ENCODE measurements at places on chromosomes 4 and X.

DNA sequence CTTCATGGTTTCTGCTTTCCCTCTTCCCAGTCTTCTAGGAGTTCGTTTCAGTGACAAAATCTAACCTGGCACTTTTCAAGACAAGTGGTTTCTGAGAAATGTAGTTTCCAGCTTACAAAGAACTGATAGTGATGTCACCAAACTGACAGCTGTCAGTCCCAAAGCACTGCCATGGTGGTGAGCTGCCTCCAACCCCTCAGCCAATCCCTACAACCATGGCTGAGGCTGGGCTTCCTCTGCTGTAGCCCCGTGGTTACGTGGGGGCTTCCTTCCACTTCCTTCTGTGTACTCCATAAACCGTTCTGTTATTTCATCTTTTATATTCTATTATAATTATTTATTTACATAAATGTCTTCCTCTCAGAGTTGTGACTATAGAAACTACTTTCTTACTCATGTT lies 198.6 kb upstream of the AGA start:
- DNase-seq, result no peak

GRCh38 chr4:20370274-20370673 lies 118.6 kb downstream of the SLIT2 start:
- no peak for DNase-seq

- no peak for DNase-seq
These were observed 12.1 kb upstream of the SLAIN2 start for GRCh38 chr4:48329193-48329592.

- DNase-seq, result no peak
These were observed 99.0 kb downstream of the AREG start for GRCh38 chr4:74543983-74544382.

DNA sequence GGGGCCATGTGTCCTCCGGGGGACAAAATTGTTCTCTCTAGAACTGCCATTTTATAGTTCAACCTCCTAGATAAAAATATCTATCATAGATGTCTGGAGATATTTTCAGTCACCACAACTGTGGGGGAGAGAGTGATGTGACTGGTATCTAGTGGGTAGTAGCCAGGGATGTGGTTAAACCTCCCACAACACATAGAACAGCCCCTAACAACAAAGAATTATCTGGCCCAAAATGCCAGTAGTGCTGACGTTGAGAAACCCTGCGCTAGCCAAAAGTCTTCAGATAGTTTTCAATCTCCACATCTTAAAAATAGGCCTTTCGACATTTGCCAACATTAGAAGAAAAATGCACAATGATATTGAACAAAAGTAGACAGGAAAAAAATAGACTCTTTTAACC lies 19.0 kb upstream of the SUPT20HL2 start:
- peak; percentile 29 for DNase-seq

- DNase-seq, result no peak
These were observed 47.5 kb upstream of the SPANXN4 start for GRCh38 chrX:142978130-142978684.

DNA sequence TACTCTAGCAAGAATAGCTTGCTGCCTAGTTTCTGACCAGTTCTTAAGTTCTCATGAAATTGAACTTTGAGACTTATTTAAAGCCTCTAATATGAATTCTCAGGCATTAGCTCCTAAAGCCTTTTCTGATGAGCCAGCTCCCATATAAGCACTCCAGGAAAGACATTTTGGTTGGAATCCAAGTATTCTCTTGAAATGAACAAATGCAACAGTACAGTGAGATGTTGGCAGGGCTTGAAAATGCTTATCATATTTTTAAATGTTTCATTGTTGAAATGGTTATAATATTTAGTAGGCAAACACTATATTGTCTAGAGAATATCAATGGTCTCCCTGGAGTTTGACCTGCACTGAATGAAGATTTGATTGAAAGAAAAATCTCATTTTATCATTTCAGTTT lies 240.3 kb downstream of the ANK2 start:
- no peak for DNase-seq

GRCh38 chrX:95703696-95704095 lies 980.9 kb upstream of the DIAPH2 start:
- no peak for DNase-seq

GRCh38 chrX:23493941-23494374 lies 159.3 kb downstream of the PTCHD1 start:
- DNase-seq, result peak; percentile 54

- DNase-seq, result no peak
These were observed 74.7 kb downstream of the FAM47B start for GRCh38 chrX:35017284-35017683.

GRCh38 chrX:16123222-16123786 lies at the start of gene GRPR:
Gene GRPR (plus strand): TSS chrX:16123565. CDS start chrX:16123954, 389 bp downstream.
- peak; percentile 83 for DNase-seq

DNA sequence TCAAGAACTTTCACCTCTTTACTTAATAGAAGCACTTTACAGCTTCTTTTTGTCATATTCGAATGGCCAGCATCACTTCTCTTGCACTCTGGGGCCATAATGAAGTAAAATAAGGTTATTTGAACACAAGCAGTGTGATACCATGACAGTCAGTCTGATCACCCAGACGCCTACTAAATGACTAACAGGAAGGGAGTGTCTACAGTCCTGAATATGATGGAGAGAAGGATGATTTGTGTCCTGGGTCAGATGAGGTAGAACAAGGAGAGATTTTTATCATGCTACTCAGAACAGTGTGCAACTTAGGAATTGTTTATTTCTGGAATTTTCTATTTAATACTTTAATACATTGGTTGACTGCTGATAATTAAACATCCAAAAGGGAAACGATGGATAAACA lies 284.2 kb upstream of the F9 start:
- no peak for DNase-seq

GRCh38 chr4:90443231-90443630 lies 316.0 kb downstream of the CCSER1 start:
- no peak for DNase-seq

GRCh38 chrX:151929126-151929525 lies 16.4 kb downstream of the MAGEA4 start:
- no peak for DNase-seq

DNA sequence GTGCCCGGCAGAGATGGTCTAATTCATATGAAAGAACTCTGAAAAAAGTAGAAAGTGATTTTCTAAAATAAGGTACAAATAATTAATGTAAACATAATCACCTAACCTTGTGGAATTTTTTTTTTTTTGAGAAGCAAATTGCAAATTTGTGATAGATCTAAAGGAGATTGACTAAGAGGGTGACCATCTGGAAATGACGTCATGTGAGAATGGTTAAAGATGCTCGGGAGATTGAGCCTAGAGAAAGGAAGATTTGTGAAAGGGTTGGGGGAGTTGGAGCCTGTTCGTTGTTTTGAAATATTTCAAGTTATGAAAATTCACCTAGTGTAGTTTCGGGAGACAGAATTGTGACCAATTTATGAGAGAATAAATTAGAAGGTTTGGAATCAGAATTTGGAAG lies 115.7 kb upstream of the ANK2 start:
- no peak for DNase-seq

DNA sequence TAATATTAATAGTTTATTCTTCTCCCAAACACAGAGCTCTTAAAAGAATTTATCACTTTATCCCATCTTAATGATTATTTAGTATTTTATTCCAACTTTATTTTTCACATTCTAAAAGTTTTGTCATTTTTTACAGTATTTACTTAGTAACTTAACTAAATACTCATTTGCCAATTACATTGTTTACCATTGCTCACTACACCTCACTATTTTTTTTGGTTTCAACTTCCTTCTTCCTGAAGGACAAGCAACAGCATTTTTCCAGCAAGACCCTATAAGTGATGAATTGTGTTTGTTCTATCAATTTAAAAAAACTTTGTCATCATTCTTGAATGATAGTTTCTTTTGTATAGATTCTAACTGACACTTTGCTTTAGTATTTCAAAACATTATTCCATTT lies 19.4 kb upstream of the SRD5A3 start:
- no peak for DNase-seq

DNA sequence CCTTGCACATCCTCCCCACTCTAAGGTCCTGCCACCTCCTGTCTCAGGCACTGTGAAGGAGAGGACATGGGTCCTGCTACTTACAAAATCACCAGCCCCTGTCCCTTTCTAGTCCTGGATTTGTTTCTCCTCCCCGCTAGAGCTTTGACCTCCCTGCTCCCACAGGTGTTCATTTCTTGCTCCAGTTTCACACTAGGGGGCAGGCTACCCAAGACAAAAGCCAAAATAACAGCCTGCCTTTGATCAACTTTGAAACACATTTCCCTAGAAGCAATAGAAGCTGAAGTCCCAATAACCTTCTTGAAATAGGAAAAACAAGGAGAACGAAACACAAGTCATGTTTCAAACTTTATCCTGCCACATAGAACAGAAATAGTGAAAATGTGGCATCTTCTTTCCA lies 164.4 kb downstream of the QDPR start:
- peak; percentile 47 for DNase-seq

- DNase-seq, result no peak
These were observed 938.3 kb downstream of the RAB28 start for GRCh38 chr4:12545812-12546211.

DNA sequence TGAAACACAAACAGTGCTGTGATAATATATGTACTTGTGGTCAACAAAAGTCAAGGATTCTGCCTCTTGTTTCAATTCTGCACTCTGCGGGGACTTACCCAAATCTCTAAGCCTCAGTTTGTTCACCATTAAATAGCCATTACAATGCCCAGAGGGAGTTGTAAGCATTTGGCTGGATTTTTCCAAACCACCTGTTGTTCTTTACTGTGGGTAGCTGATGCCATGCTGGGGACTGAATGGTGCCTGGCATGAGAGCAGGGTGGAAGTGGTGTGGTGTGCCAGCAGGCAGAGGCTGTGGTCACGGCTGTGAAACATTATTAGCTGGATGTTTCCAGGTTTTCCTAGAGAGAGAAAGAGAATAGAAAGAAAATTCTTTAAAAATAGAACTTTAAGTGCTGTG lies 60.7 kb upstream of the PAK3 start:
- DNase-seq, result no peak

- no peak for DNase-seq
These were observed 75.7 kb downstream of the GPR82 start for GRCh38 chrX:41799661-41800060.

DNA sequence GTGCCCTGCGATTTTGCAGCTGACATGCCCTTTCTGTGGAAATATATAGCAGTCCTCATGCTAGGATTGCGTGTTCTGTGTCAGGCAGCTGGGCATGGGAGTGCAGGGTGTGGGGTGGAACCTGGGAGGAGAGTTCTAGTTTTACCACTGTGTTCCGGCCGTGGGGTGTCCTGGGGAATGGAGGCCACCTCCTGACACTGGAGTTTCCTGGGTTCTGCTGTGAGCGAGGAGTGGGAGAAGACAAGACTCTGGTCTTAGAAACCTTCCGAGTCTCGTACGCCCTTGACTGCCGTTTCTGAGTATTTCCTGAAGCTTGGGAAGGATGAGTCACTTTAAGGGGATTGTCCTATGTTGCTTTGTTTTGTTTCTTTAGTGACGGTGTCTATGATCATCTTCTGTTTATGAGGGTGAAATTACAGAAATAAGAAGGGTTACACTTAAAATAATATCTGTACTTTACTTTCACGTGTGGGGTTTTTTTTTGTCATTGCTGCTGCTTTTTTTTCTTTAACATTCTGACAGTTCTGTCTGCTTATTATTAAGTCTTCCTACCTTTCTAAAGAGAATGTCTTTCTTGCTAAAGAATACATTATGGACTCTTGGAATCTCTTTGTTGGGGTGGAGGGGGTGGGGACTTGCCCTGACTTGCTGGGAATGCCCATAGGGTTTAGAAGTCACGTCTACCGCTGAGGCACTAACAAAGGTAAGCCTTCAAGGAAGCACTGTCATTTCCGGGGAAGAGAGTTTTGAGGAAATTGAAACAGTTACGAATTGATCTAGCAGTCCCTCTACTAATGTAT lies 19.1 kb downstream of the CD99 start:
- peak; percentile 59 for DNase-seq

DNA sequence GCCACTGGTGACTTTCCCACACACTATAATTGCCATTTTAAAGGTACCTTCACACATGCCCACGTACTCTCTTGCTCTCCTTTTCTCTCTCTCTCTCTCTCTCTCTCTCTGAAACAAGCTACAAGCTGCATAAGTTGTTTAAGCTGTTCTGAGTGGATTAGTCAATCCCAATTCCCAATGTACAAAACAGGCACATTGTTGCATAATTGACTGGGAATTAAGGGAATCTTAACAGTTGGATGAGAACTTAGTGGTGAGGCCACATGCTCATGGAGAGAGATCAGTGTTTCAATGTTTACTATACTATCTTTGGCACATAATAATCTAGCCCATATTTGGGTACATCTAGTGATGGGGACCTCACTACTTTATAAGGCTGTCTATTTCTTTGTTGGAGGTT lies 123.3 kb downstream of the ARHGEF9 start:
- no peak for DNase-seq

GRCh38 chrX:21438792-21439191 lies 64.6 kb downstream of the CNKSR2 start:
- peak; percentile 61 for DNase-seq

DNA sequence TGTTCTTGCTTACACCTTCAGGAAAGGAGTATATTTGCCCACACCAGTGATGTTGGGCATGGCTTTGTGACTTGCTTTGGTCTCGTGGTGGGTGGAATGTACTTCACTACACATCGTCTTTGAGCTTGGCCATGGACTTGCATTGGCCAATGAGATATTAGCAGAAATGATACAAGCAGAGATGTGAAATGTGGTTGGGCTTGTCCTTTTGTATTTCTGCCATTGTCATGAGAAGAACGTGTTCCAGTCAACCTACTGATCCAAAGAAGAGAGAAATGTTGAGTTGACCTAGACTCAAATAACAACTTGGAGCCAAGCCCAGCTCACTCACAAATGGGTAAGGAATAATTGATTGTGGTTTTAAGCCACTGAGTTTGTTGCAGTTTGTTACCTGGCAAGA lies 138.4 kb upstream of the ARX start:
- DNase-seq, result no peak

- no peak for DNase-seq
These were observed 37.8 kb upstream of the FRMD7 start for GRCh38 chrX:132165651-132166050.

DNA sequence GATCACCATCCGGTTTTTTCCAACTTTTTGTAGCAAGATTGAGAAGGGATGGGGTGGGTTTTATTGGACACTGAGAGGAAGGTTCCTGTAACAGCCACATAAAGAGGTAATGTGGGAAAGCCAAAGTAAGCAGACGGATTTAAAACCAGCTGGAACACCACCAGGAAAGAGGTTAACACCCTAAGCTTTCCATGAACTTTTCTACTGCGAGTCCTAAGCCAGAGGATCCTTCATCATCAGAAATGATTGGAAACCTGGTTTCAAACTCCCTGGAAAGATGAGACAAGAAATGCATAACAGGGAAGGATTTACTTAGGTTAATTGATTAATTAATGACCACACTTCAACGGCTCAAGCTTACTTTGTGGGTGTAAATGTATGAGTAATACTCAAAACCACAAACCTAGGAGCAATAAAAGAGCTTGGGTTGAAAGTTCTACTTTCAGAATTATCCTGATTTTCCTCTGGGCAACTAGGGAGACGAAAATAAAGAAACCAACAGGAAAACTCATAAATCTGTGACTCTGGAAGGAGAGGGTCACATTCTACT lies 91.5 kb downstream of the COX18 start:
- DNase-seq, result no peak

DNA sequence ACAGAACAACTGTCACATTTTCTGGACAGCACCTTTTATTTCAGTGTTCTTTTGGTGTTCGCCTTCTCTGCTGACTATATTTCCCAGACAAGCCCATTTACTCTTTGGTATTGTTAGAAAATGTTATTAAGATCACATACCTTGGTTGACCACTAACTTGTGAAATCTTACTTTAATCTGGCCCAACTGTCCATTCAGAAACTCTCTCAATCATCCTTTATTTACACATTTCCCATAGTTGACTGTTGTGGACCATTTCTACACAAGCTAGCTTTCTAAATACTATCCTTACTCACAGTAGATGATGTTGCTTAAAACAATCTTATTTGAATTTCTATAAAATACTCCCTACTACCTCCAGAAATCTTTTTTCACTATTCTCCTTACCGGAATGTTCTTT lies 64.7 kb downstream of the QRFPR start:
- DNase-seq, result no peak

Data from hematopoietic multipotent progenitor cell treated with erythropoietin and hydrocortisone succinate and interleukin-3 and kit ligand, for 6 days (in vitro differentiated cells).